Bronchial epithelial cell (primary cell): ENCODE measurements at places on chromosomes 13 and 19. TPM values are rescaled to one million over a fixed set of nuclear protein-coding genes. Genes with fewer than 3 reads are reported as not detected.

The PRKCSH gene
- 67.9 and 75.8 TPM in 2 replicates for total RNA-seq

The CNMD gene
- total RNA-seq: not detected in 2 replicates

The NUDT15 gene
- total RNA-seq: 24.5 and 25.3 TPM in 2 replicates

The KLK4 gene
- total RNA-seq: not detected in 2 replicates

The FPR1 gene
- total RNA-seq: not detected in 2 replicates

The ZNF534 gene
- not detected in 2 replicates for total RNA-seq

The NR2F6 gene
- total RNA-seq: 93.8 and 124 TPM in 2 replicates

The ZIC5 gene
- total RNA-seq: not detected in 2 replicates

The CGB1 gene
- total RNA-seq: not detected in 2 replicates

The URAD gene
- total RNA-seq: not detected in 2 replicates

The SIGLEC11 gene
- total RNA-seq: not detected in 2 replicates

The PNMA8B gene
- total RNA-seq: under 0.01 TPM in 2 replicates

The CGB5 gene
- total RNA-seq: 0.26 and 0.64 TPM in 2 replicates

The RASIP1 gene
- total RNA-seq: 2.4 and 2.9 TPM in 2 replicates
